ENCODE measurements at places on chromosomes 1 and 21.

DNA sequence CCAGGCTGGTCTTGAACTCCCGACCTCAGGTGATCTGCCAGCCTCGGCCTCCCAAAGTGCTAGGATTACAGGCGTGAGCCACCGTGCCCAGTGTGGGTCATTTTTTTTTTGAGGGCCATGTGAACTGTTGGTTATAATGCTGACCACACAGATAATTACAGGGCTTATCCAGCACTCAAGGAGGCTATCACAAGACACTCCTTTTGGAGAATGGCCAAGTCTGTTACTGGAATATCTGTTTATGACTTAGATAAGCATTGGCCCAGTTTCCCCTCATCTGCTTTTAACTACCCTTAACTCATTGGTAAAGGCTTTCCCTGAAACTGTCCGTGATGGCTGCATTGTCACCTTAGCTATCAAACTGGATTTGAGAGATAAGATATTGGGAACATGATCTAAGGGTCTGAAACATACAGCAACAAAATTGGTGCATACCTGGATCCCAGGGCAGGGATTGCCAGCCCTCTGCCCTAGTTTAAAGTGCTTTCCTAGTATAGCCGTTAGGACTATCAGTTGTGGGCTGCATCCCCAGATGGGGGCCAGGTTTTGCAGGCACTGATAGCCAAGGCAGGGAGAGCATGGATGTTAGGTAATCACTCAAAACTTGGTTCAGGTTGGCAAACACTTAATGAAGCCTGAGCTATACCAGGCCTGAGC is 15.6 kb downstream of the SZT2 start:
- DNase-seq = no peak

DNA sequence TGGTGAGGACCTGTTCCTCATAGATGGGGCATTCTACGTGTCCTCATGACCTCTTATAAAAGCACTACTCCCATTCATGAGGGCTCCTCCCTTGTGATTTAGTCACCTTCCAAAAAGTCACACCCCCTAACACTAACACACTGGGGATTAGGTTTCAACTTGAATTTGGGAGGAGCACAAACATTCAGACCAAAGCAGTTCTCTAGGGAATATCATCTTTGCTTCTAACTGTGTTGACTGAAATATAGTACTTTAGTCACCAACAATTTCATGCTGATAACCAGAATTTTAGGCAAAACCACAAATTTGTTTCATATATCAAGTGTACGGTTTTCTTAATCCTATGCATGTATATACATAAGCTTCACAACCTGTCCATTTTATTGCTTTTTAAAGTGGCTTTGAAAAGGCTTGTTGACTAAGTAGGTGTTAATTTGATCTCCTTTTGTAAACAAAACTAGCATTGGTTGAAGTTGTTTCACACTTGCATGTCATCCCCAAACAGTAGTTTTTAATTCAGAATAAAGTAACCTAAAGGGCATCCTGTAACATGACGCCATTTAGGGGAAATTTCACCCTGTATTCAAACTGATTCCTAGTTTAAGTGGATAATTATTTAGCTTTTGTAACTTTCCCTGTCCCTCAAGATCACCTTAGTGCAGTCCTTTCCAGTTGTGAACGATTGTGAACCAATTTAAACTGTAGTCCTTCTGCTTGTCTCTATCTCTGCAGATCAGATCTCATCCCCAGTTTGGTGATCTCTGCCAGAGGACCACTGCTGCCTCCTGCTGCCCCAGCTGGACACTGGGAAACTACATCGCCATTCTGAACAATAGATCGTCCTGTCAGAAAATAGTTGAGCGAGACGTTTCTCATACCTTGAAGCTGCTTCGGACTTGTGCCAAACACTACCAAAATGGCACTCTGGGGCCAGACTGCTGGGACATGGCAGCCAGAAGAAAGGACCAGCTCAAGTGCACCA is 141.1 kb downstream of the TLR5 start:
- peak; percentile 66 for DNase-seq

DNA sequence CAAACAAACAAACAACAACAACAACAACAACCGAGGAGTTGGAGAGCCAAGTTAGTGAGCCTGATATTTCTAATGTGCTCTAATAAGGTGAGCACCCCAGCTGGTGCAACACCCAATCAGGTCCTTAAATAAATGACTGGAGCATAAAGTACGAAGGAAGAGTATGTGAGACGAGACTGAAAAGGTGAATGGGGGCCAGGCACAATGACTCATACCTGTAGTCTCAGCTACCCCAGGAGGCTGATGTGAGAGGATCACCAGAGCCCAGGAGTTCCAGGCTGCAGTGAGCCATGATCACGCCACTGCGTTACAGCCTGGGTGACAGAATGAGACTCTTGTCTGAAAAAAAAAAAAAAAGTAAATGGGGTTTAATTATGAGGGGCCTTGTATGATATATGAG is 152.0 kb upstream of the ZRANB2 start:
- DNase-seq = no peak

DNA sequence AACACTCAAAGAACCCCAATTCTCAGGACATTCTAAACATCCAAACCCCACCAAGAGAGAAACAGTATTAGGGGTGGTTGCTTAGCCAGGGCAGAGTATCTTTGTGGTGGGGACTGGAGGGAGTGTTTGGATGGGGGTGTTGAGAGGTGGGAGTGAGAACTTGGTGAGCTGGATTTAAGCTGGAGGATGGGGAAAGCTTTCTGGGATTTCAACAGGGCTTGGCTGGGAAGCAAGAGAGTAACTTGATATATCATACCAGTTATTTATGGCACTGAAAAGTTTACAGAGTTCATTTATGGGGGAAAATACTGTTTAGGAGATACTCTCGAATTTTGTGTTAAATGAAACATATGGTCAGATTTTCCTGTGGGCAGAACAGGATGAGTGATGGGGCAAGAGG is 6.8 kb upstream of the CNIH3 start:
- DNase-seq = no peak

- DNase-seq = no peak
These were observed 18.5 kb downstream of the LRRC41 start for GRCh38 chr1:46284597-46285564.

GRCh38 chr1:25875154-25875855 is at the start of gene PAQR7:
PAQR7 (minus strand) TSS chr1:25875708; CDS start chr1:25863839, 11,869 bp downstream.
- DNase-seq = peak; percentile 83

- DNase-seq = peak; percentile 79
These were observed at the start of gene USP24 for GRCh38 chr1:55215194-55216021. USP24 (minus strand) TSS chr1:55215364; CDS start chr1:55215113, 251 bp downstream.

DNA sequence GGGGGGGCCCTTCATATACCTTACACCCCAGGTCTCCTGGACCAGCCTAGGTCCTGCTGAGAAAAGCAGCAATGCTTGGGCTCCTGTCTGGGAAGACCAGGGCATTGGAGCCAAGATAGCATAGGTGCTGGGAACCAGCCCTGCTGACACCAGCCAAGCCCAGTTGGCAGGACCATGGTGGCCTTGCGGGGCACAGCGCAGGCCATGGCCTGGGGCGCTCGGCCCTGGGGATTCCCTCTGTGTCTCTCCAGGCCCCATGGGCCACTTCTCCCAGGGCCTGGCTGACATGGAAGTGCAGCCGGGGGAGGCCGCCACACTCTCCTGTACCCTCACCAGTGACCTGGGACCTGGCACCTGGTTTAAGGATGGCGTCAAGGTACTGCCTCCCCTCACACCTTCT is 23.3 kb downstream of the IGFN1 start:
- DNase-seq = no peak

- no peak for DNase-seq
These were observed 35.0 kb downstream of the ACKR1 start for GRCh38 chr1:159239551-159240220.

GRCh38 chr1:21491488-21492355 is 17.5 kb upstream of the ALPL start:
- no peak for DNase-seq

DNA sequence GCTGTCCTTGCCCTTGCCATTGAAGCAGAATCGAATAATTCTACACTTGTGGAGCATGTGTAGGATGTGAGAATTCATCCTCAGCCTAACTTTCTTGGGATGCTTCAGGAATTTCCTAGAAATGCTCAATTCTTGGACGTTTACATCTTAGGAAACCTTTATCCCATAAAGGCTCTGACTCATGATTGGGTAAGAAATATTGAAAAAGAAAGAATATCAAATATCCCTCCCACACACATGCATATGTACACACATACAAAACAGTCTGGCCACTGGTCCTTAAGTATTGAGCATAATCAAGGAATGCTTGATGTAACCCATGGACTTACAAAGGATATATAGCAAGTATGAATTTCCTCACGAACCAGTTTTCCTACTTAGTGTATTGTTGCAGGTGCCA is 83.9 kb upstream of the IPO9 start:
- no peak for DNase-seq

DNA sequence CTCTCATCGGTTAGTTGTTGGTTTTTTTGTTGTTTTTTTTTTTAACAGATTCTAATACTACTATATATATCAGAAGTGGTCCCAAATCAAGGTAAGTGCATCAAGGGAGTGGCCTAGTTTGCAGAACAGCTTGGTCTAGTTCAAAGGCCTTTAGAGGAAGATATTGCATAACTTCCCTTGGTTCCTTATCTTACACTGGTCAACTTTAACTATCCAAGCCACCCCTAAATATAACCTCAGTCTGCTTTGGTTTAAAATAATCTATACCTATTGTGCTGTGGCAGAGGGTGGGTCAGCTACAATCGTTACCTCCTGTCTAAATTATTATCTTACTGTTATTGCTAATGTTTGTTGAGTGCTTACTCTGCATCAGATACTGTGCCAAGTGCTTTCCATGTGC is 6.9 kb downstream of the S100A12 start:
- DNase-seq = no peak

GRCh38 chr1:10832703-10833102 is 36.3 kb upstream of the CASZ1 start:
- peak; percentile 73 for DNase-seq

DNA sequence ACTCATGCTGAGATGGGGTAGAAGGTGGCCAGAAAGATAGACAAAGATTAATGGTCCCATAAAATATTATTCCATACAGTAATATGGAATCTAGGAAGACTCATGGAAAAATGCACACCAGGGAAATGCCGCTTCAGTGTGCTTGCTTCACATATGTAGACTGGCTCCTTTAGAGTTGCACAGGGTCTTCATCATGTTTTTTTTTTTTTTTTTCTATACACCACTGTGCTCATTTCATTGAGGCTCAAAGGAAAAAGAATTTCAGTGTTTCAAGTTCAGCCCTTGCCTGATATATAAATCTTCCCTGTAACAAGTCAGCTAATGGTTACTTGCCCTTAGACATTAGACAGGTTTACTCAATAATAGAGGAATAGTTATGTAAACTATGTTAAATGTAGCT is 33.2 kb downstream of the KCNK2 start:
- no peak for DNase-seq

DNA sequence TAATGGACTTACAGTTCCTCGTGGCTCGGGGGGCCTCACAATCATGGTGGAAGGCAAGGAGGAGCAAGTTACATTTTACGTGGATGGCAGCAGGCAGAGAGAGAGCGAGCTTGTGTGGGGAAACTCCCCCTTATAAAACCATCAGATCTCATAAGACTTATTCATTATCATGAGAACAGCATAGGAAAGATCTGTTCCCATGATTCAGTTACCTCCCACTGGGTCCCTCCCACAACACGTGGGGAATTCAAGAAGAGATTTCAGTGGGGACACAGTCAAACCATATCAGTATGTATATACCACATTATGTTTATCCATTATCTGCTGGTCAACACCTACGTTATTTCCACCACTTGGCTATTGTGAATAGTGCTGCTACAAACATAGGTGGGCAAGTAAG is 352.3 kb upstream of the B3GALT2 start:
- no peak for DNase-seq

GRCh38 chr21:36517366-36518075 is 37.6 kb upstream of the CLDN14 start:
- no peak for DNase-seq

GRCh38 chr1:107952989-107953388 is 12.0 kb downstream of the VAV3 start:
- no peak for DNase-seq

- no peak for DNase-seq
These were observed 262.5 kb downstream of the GRIK1 start for GRCh38 chr21:29677326-29677725.

GRCh38 chr21:33117101-33117888 is 47.4 kb downstream of the OLIG1 start:
- no peak for DNase-seq

- DNase-seq = no peak
These were observed 3.6 kb downstream of the NIBAN1 start for GRCh38 chr1:184970691-184971161.

All from DMS153 (cell line).